H9 (cell line): ENCODE measurements at places on chromosomes 11 and 22.

GRCh38 chr22:41822317-41823057, 10.4 kb upstream of the SREBF2 start:
- DNase-seq, result no peak

- DNase-seq, result no peak
Measured at GRCh38 chr11:87443707-87444106, 406.0 kb downstream of the TMEM135 start.

DNA sequence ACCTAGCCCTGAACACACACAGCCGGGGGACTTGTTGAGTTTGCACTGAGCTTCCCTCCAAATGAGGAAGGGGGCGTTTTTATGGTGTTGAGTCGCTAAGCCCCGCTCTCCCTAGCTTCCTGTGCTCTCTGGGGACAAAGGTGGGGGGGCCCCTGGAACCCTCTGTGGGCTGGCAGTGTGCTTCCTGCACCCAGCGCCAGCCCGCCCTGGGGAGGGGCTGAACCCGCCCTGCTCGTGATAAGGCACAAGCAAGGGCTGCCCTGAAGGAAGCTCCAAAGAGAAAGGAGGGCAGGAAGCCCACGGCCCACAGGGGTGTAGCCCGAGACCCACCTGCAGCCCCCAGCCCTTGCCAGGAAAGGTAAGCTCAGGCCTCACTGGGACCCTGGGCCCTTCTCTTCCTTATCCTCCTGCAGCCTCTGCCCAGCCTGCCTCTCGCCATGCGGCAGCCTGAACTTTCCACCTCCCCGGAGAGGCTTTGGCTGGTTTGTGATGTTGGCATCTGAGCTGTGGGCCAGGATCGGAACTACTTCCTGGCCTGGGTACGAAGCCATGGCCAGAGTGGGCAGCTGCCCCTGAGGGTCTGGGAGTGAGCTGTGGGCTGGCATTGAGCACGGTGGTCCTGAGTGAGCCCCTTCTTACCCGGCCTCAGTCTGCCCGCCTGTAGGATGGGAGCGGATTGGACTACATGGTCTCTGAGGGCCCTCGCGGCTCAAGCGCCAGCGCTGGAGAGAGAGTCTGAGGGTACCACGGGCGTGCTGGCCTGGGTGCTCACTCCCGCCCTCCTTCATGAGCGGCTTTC, at the start of gene FERMT3:
FERMT3 (plus strand) TSS at position 265 of the 799 bp plus-strand sequence. CDS start 644 bp downstream, outside the sequence.
- no peak for DNase-seq

- DNase-seq, result no peak
Measured at GRCh38 chr11:19352771-19353160, 112.0 kb upstream of the E2F8 start.

DNA sequence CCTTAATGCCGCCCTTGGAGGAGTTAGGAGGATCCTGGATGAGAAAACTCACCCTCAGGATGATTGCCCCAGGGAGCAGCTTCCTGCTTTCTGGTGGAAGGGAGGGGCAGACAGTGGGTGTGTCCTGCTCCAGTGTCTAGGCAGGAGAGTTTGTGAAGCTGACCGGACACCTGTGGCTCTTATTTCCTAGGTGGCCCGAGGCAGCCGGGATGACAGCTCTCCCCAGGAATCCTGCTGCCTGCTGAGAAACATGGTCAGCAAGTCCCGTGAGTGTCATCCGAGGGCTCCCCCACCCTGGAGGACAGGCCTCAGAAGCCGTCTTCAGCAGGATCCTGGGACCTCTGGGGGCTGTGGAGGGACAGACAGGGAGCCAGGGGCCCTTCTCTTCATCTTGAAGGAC, 50.4 kb downstream of the ST3GAL4 start:
- DNase-seq, result no peak

DNA sequence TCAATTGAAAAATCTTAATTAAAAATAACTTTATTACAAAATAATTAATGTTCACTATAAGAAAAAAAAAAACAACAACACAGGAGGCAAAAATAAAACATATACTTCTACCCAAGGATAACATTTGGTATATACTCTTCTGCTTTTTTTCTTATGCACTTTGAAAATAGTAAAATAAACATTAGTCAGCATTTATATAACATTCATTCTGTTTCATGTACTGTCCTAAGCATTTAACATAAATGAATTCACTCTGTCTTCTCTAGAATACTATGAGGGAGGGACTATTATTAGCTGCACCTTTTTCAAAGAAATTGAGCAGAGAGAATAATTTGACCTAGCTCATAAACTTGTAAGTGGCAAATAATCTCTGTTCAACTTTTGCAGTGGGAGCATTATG, 48.3 kb upstream of the CCDC34 start:
- DNase-seq, result no peak

- DNase-seq, result no peak
Measured at GRCh38 chr11:19686234-19686633, 26.4 kb upstream of the NAV2 start.

DNA sequence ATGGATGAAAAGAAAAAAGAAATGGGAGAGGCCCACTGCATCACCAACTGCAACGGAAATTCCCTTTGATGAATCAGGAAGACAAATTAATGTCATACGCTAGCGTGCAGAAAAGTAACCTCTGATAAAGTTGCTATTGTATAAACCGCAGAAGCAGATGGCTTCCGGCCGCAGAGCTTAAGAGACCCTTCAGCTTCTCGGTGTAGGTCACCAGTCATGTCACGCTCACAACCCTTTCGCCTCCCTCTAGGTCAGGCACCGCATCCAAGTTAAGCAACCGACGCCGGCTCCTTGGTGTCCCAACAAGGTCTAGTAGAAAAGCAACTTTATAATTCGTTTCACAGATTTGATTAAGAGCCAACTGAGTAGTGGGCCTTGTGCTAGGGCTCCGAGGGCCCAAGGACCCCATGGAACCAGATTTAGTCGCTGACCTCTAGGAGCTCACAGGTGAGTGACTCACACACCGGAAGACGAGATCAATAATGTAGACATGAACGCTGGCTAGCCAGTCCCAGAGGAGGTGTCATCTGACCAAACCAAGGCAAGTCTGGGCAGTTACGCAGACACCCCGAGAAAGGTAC, 1.2 kb upstream of the ZFP91 start:
- DNase-seq, result no peak

DNA sequence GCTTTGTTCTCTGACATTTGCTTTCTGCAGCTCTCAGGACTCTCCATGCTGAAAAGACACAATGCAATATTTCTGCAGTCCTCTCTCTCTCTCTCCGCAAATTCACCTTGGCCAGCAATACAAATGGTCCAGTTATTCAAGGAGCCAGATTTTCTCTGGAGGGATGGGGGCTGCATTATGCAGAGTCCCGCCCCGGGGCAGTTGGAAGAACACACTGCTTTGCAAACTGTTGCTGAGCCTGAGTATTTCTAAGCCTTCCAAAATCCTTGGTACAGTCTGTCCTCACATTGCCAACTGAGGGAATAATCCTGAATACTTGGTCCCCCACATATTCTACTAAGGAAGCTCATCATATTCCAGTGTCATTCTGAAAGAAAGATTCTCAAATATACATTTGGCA, 94.3 kb upstream of the ZC3H12C start:
- no peak for DNase-seq

GRCh38 chr11:30879322-30880005, 293.3 kb upstream of the MPPED2 start:
- no peak for DNase-seq

- no peak for DNase-seq
Measured at GRCh38 chr11:58596621-58597020, 17.8 kb downstream of the ZFP91 start.

- no peak for DNase-seq
Measured at GRCh38 chr11:128482512-128483191, 104.7 kb downstream of the ETS1 start.

DNA sequence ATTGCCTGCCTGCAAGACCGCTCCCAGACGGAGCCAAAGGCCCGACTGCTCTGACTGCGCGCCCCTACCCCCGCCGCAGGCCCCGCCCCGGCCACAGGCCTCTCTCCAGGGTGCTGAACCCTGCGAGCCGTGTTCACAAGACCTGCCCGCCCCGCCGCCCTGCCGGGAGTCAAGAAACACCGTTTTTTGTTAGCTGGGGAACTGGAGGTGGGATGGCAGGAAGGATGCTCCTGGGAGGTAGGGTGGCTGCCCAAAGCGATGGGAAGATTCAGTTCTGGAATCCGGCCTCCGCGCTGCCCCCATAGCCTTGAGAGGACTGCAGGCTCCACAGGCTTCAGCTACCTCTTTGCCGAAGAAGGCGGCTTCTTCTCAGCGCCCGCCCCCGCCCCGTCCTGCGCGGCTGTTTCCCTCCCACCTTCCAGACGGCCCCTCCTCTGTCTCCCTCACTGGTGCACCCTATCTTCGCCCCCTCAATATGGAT, 2.7 kb upstream of the PDE2A start:
- DNase-seq, result peak; percentile 94

DNA sequence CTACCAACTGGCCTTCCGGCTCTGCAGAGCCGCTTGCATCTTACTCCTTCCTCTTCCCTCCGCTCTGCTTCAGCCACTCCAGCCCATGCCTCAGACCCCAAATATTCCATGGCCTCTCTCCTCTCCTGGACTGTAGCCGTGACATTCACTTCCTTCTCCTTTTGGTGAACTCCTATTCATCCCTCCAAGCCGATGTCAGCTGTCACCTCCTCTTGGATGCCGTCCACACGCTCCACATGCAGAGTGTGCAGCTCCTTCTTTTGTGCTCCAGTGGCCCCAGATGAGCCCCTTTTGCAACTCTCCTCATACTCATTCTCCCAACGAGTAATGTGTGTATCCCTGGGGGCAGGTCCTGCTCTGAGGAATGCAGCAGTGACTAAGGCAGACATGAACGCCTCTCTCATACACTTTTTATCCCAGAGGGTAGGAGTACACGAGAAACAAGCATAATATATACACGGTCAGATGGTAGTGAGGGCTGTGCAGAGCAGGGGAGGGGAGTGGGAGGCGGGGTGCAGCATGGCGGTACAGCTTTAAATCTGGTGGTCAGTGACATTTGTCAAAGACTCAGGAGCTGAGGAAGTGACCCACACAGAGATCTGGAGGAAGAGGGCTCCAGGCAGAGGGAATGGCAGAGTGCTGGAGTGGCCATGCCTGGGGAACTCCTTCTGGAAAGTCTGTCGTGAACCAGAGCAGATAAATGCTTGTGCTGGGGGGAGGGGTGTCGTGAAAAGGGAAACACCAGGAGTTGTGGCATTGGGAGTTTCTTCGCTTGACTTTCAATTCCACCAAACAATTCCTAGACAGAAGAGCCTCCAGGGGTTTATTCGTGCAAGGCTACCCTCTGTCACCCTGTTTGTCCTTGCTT, 83.8 kb upstream of the ATXN10 start:
- DNase-seq, result no peak

DNA sequence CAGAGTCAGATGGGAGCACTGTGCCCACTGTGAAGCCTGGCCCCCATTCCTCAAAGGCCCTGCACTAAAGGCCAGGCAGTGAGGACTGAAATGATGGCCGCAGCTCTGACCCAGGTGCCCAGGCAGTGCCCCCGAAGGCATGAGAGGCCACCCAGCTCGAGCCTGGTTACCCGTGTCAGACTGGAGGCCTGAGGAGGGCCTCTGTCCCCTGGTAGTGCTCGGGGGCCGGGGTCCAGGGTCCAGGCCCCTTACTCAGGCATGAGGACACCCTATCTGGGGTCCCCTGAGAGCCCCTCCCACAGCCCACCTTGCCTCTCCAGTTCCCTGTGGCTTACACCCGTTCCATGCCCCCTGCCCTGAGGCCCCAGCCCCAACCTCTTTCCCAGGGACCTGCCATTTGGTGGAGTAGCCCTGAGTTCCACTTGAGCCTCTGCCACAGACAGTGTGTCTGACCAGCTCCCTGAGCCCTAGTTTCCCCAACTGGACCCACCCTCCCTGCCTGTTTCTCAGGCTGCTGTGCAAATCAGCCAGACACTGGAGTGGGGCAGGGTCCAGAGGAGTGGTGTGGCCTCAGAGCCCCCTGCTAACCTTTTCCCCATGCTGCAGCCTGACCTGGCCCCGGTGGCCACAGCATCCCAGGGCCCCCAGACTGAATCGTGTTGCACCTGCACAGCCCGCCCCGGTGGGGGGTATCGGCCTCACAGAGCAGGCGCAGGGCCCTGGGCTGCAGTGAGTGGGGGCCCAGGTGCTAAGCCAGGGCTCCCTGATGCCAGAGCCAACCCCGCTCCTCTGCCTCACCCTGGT, 10.8 kb upstream of the ANKRD13D start:
- no peak for DNase-seq

- no peak for DNase-seq
Measured at GRCh38 chr11:76322540-76322939, 58.4 kb downstream of the THAP12 start.

DNA sequence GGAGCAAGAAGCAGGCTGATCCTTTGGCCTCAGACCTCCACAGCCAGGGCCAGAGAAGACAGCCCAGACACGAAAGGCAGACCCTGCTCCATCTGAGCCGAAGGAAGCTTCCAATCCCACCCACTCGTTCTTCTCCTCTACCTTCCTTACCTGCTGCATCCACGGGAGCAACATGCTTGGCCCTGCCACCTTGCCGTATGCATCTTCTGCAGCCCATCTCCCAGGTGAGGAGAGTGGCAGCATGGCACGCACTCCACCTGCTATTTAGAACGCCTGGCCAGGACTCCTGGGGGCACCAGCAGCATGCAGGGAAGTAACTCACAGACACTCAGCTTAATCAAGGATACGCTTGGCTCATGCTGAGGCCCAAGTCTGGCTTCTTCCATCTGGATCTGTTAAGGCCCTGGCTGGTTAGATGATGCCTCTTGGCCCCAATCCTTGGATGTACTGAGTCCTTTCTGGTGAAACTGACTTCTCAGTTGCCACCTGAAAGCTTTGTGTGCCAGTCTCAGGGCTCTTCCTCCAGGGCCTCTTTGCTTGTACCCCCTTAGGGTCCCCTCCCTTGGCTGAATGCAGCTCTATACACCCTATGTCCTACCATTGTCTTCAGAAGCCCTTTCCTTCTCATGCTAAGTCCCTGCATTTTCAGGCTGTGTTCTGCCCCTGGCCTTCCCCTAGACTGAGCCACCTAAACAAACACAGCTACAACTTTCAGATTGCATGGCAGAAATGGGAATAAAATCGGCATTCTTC, 604.9 kb downstream of the BUD13 start:
- no peak for DNase-seq

GRCh38 chr11:33064033-33064825, 24.9 kb downstream of the TCP11L1 start:
- DNase-seq, result no peak

- DNase-seq, result no peak
Measured at GRCh38 chr22:19385221-19385906, 46.2 kb downstream of the HIRA start.

DNA sequence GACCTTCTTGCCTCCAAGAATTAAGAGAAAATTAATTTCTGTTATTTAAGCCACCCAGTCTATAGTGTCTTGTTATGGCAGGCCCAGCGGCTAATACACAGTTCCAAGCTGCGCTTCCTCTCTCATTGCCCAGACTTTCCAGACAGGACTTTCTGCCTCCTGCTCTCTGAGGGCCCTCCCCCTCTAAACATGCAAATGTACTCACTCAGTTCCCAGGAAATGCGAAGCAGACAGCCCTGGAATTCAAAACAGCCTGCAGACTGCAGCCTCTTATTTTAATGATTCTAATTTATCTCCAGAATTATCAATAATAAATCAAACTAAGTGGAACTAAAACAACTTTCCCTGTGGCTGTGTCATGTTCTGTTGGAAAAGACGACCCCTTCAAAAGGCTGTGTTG, 115.5 kb upstream of the ISX start:
- DNase-seq, result peak; percentile 52

DNA sequence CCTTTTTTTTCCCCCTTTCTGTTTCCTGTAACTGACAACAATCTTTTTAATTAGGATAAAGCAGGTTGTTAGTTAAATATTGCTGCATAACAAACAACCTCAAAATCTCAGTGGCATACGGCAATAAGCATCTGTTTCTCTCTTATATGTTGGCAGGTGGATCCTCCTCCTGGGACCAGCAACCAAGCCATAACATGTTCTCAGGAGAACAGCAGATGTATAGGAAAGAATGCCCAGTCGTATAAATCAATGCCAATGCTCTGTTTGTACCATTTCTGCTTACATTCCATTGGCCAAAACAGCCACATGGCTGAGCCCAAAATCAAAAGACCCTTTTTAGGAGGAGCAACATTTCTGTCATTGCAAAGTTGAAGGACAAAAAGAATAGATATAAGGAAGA, 445.7 kb downstream of the AASDHPPT start:
- no peak for DNase-seq
